Smooth muscle cell of the coronary artery (primary cell): ENCODE measurements at places on chromosomes 7 and 10. TPM values are rescaled to one million over a fixed set of nuclear protein-coding genes. Genes with fewer than 3 reads are reported as not detected.

The TLL2 gene
- total RNA-seq: 0.08 and 0.12 TPM in 2 replicates

The EGR2 gene
- total RNA-seq: 0.15 and 1.3 TPM in 2 replicates

The FEZF1 gene
- not detected in 2 replicates for total RNA-seq

The SFTPA2 gene
- total RNA-seq: not detected in 2 replicates

The WIPF3 gene
- not detected in 2 replicates for total RNA-seq

The NYAP1 gene
- 0.12 and 0.38 TPM in 2 replicates for total RNA-seq

The MINDY4 gene
- 4.7 and 5.0 TPM in 2 replicates for total RNA-seq

The MET gene
- 1.9 and 16.9 TPM in 2 replicates for total RNA-seq

The TFEC gene
- under 0.01 and 0.12 TPM in 2 replicates for total RNA-seq

The CNPY1 gene
- not detected in 2 replicates for total RNA-seq

The FAM107B gene
- total RNA-seq: 8.0 and 23.0 TPM in 2 replicates

The CAV1 gene
- 153 and 811 TPM in 2 replicates for total RNA-seq

The NKX2-3 gene
- total RNA-seq: not detected in 2 replicates

The LHFPL3 gene
- total RNA-seq: not detected in 2 replicates

The ATP6V0A4 gene
- total RNA-seq: 0.08 TPM in 1 of 2 replicates, not detected in the other

The HOXA3 gene
- total RNA-seq: not detected in 2 replicates

The CHN2 gene
- 1.2 and 2.2 TPM in 2 replicates for total RNA-seq

The PTN gene
- 1.6 and 9.3 TPM in 2 replicates for total RNA-seq

The PIK3CG gene
- total RNA-seq: 0.12 TPM in 1 of 2 replicates, not detected in the other

The PODXL gene
- total RNA-seq: 2.6 and 15.6 TPM in 2 replicates

The LRIT1 gene
- not detected in 2 replicates for total RNA-seq

The CDH23 gene
- 0.08 and 5.4 TPM in 2 replicates for total RNA-seq

The TRIM50 gene
- not detected in 2 replicates for total RNA-seq

The TRPV6 gene
- total RNA-seq: not detected in 2 replicates

The SPDYE2B gene
- total RNA-seq: 0.12 TPM in 1 of 2 replicates, not detected in the other

The MYO3A gene
- total RNA-seq: not detected in 2 replicates

The GCK gene
- 0.60 and 1.6 TPM in 2 replicates for total RNA-seq
